ENCODE measurements at places on chromosomes 7 and 10. TPM values are rescaled to one million over a fixed set of nuclear protein-coding genes. Genes with fewer than 3 reads are reported as not detected.

ALDH18A1 gene
- 58.0 TPM for total RNA-seq

CNPY1 gene
- not detected for total RNA-seq

AMPH gene
- total RNA-seq, result 0.07 TPM

CTTNBP2 gene
- total RNA-seq, result 0.27 TPM

NAT16 gene
- not detected for total RNA-seq

TRIM50 gene
- total RNA-seq, result not detected

NMT2 gene
- 220 TPM for total RNA-seq

HMX2 gene
- total RNA-seq, result not detected

PRF1 gene
- total RNA-seq, result not detected

AEBP1 gene
- total RNA-seq, result 9.2 TPM

LLCFC1 gene
- total RNA-seq, result not detected

HTR5A gene
- total RNA-seq, result not detected

MBL2 gene
- not detected for total RNA-seq

HOXA11 gene
- total RNA-seq, result 4.0 TPM

AP3M1 gene
- 40.8 TPM for total RNA-seq

SLC18A2 gene
- not detected for total RNA-seq

COMTD1 gene
- 18.9 TPM for total RNA-seq

GNGT1 gene
- not detected for total RNA-seq

IL15RA gene
- total RNA-seq, result 52.3 TPM

STAG3 gene
- total RNA-seq, result 0.13 TPM

LUC7L2 gene
- total RNA-seq, result 34.9 TPM

OR2F1 gene
- total RNA-seq, result not detected

NOM1 gene
- total RNA-seq, result 14.5 TPM

NOS3 gene
- 25.3 TPM for total RNA-seq

USP6NL gene
- 12.9 TPM for total RNA-seq
